ENCODE measurements at places on chromosomes 13 and 19.
A peak's percentile ranks its signal among the peaks of the same experiment; 100 is the strongest.

DNA sequence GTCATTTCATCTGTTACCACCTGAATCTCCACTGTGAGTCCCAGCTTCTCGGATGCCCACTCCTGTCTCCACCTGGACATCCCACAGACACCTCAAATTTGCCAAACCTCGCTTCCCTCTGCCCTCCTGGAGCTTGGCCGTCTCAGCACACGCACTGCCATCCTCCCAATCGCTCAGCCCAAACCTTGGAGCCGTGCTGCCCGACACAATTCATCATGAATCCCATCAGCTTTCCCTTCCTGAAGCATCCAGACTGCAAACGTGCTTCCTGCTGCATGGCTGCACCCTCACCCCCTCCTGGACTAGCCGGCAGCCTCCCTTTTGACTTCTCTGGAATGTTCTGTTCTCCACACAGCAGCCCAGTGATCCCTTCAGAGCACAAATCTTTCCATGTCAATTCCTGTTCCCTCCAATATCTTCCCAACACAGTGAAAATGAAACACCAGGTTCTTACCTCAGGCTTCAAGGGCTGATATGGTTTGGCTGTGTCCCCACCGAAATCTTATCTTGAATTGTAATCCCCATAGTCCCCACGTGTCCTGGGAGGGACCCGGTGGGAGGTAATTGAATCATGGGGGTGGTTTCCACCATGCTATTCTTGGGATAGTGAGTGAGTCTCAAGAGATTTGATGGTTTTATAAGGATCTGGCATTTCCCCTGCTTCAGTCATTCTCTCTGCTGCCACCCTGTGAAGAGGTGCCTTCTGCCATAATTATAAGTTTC lies 1.1 kb upstream of the PROZ start:
- DNase-seq: no peak

DNA sequence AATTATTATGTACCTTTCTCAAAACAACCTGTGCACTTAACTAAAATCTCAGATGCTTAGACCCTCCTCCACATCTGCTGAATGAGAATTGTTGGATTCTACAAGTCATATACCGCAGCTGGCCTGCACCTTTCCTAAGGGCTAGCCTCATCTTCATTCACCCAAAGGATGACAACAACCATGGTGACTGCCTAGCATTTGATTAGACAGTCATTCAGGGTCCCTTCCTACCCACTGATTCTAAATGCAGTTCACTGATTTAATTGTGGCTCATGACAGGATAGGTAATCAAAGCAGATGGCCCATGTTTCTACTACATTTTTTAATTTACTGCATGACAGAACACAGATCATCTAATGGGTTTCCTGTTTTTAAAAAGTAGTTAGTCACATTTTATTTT lies 551.9 kb upstream of the SLC10A2 start:
- DNase-seq: no peak

GRCh38 chr13:65597839-65598818 lies 1632.0 kb downstream of the PCDH9 start:
- DNase-seq: no peak

GRCh38 chr19:21568816-21569493 lies 63.6 kb downstream of the ZNF429 start:
- peak; percentile 97 for DNase-seq

- peak; percentile 52 for DNase-seq
Measured at GRCh38 chr19:49677231-49677900, at the start of gene PRMT1. Gene PRMT1 (plus strand): TSS chr19:49677271. CDS start chr19:49677281, 10 bp downstream.

DNA sequence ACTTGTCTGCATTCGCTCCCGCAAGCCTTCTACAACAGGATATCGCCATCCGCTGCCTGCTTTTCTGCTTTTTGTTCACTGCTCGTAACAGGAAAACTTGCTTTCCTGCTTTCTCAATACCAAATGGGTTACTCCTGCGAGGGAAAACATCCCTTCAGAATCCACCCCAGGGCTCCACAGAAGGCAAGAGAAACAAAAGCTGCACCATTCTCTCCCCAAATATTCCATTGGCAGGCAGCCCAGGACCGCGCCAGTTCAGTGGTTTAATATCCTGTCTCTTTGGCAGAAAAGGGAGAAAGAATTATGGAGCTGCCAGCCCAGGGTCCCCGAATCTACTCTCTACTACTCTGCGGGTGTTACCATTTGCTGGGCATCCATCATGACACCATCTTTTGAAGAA lies 84.7 kb upstream of the DOCK9 start:
- no peak for DNase-seq

- no peak for DNase-seq
Measured at GRCh38 chr13:114015969-114016295, 42.1 kb upstream of the C13orf46 start.

DNA sequence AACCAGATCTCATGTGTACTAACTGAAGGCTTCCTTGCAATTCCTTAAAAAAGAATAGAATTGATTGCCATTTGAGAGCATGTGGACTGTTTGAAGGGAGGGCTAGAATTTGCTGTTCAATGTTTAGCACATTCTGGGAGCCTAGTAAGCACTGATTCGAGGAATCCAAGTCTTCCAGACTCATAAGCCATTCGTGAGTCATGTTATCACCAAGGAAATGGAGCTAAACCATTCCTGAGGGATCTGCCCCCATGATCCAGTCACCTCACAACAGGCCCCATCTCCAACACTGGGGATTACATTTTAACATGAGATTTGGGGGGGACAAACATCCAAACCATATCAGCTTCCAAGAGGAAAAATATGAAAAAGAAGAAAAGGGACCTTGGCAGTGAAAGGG lies 276.4 kb downstream of the KCNRG start:
- DNase-seq: no peak

DNA sequence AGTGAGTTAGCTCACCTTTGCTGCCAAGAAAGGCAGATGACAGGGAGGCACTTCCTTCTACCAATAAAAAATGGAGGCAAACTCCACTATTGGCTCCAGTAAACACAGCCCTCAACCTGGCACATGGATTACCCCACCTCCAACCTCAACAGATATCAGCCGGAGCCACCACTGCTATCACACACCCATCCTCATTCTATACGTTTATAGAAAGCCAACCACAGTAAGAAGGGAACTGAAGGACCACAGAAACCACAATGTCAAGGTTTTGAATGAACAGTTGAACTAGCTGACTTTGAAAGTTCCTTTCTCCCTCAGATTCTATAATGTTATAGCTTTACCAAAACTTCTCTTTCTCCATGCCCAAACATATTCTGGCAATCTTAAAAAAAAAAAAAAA lies 526.2 kb downstream of the UQCRFS1 start:
- DNase-seq: no peak

GRCh38 chr13:95716231-95716630 lies 39.3 kb downstream of the DNAJC3 start:
- DNase-seq: no peak

- no peak for DNase-seq
Measured at GRCh38 chr19:40444825-40445312, 734 bp upstream of the SERTAD3 start.

DNA sequence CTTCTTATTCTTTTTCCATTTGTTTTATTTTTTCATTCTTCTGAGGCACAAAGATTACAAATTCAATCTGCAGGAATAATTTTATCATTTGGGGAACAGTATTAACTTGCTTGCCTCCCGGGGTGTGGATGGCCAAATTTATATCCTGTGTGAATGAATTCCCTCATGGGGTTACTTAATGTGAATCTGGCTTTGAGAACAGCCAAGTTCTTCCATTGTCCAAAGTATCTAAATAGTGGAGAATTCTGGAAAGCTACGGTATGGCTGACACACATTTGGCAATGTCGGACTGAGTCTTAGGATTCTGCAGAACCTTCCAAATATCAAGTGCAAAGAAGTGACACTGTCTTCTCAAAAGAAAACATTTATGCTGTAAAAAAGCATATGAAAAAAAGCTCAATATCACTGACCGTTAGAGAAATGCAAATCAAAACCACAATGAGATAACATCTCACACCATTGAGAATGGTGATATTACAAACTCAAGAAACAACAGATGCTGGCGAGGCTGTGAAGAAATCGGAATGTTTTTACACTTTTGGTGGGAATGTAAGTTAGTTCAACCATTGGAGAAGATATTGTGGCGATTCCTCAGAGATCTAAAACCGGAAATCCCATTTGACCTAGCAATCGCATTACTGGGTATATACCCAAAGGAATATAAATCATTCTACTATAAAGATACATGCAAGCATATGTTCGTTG lies 620.2 kb downstream of the EFNB2 start:
- DNase-seq: no peak

- peak; percentile 42 for DNase-seq
Measured at GRCh38 chr13:29758531-29759114, 91.8 kb downstream of the UBL3 start.

GRCh38 chr13:36088001-36088400 lies 43.2 kb downstream of the DCLK1 start:
- DNase-seq: no peak

- DNase-seq: no peak
Measured at GRCh38 chr13:109877809-109878208, 91.4 kb upstream of the IRS2 start.

- no peak for DNase-seq
Measured at GRCh38 chr13:39941236-39941635, 285.8 kb downstream of the COG6 start.

DNA sequence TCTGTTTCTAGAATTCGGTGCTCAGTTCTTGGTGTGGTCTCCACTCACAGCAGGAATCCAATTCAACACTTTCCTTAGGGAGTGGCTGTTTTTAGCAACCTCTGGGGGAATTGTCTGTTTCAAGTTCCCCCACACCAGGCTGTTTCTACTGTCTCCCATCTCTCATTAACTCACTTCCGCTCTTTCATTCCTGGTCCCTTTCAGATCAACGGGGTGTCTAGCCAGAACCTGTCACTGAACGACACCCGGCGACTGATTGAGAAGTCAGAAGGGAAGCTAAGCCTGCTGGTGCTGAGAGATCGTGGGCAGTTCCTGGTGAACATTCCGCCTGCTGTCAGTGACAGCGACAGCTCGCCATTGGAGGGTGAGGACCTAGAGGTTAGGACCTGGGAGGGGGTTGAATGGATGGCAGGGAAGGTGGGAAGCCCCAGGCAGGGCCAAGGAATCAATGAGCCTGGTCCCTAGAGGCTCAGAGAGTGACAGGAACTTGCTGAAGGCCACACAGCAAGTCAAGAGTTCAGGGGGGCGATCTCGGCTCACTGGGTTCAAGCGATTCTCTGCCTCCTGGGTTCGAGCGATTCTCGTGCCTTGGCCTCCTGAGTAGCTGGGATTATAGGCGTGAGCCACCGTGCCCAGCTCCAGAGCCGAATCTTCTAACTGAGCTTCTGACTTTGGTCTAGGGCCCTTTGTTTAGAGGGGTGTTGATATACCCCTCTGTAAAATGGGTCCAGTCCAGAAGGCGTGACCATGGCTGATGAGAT lies 25.5 kb downstream of the TJP3 start:
- DNase-seq: no peak

DNA sequence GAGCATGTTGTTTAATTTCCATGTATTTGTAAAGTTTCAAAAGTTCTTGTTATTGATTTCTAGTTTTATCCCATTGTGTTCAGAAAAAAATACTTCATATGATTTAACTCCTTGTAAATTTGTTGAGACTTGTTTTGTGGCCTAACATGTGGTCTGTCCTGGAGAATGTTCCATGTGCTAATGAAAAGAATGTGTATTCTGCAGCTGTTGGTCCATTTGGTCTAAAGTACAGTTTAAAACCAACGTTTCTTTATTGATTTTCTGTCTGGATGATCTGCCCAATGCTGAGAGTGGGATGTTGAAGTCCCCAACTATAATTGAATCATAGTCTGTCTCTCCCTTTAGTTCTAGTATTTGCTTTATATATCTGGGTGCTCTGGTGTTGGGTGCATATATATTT lies 34.9 kb upstream of the TPP2 start:
- DNase-seq: no peak

- DNase-seq: no peak
Measured at GRCh38 chr13:52348071-52348470, 57.9 kb downstream of the THSD1 start.

GRCh38 chr13:24351423-24351822 lies 42.0 kb downstream of the C1QTNF9 start:
- DNase-seq: no peak

GRCh38 chr19:54203151-54203611 lies 2.5 kb downstream of the RPS9 start:
- DNase-seq: no peak

DNA sequence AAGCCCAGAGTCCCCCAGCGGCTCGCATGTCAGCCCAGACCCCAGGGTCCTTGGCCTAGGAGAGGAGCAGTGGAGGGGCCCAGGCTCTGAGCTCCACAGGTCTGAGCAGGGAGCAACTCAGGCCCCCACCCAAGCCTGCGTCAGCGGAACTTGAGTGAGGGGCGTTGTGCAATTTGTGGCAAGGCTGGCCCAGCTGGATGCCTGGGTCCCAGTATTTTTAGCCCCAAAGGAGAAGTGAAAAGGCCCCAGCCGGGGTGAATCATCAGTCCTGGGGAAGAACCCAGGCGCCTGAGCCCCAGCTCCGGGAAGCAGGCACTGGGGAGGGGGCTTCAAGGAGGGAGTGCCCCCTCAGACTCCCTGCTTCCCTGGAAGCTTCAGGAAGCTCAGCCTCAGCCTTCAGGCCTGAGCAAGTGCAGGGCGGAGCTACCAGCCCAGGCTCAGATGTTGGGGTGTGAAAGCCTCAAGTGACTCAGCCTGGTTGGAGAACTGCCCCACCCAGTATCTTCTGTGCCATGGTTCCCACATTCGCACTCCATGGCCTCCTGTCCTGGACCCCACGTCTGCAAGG lies 7.2 kb downstream of the MED29 start:
- peak; percentile 66 for DNase-seq

GRCh38 chr19:45492627-45493470 lies 4.0 kb downstream of the RTN2 start:
- DNase-seq: no peak

DNA sequence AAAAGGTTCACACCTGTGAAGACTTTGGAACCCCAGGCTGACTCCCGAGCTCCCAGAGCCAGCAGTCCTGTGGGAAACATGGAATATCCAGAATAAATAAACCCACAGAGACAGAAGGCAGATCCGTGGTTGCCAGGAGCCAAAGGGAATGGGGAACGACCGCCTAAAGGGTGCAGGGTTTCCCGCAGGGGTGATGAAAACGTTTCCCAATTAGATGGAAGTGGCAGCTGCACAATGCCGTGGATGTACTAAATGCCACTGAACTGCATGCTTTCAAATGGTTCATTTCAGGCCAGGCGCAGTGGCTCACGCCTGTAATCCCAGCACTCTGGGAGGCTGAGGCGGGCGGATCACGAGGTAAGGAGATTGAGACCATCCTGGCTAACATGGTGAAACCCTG lies 23.4 kb upstream of the DPRX start:
- no peak for DNase-seq

DNA sequence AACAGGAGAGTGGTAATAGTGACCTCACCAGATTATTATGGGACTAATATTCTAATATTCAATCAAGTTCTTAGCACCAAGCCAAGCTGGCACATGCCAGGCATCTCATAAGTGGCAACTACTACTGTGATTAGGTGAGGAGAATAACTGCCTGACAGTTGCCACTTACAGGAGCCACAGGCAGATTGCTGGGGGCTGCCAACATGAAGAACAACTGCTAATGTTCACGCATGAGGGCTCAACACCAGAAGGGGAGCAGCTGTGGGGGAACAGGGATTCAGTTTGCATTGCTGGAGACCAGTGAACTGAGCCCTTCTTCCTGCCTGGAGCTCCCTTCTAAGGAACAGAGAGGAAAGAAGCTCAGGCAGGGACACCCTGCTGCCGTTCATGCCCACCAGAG lies 504.5 kb downstream of the FOXO1 start:
- DNase-seq: no peak

GRCh38 chr13:99601535-99601934 lies 100.3 kb downstream of the TM9SF2 start:
- DNase-seq: peak; percentile 3

- DNase-seq: no peak
Measured at GRCh38 chr19:37982655-37983054, 75.6 kb downstream of the SIPA1L3 start.

GRCh38 chr13:30111810-30112209 lies 195.5 kb downstream of the KATNAL1 start:
- no peak for DNase-seq
